NCI-H510A treated with DMSO at 0.1 percent for 48 hours (cell line): ENCODE measurements at places on chromosomes 12 and 14.

GRCh38 chr12:2284857-2285256, 232.1 kb downstream of the CACNA1C start:
- DNase-seq, result peak; percentile 78

DNA sequence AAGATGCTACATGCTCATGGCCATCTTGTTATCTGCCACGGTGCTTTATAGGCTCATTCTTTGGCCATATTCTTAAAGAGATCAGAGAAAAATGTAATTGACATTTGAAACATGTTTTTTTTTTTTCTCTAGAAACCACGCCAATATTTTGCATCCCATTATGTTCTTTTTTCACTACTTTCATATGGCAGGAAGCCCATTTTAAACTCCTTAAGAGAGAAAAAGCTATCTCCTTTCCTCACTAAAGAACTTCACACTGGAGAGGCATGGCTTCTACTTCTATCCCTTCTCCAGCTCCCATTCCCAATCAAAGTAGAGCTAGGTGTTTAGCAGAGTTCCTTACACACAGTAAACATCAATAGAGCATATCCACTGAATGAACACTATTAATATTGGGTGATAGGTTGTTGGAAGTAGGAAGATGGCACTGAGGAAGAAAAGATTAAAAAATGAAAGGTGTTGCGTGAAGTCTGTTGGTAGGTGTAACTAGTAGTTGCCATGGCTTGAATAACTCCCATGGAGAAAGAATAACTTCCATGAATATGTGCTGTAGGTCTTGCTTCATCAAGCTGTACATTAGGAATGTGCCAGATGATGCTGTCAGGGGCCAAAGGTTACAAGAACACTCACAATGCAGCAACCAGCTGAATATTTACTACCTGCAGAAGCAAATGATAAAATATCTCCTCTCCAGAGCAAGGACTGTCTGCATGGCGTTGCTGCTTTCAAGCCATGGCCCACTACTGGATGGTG, 178.8 kb downstream of the STXBP6 start:
- DNase-seq, result no peak

DNA sequence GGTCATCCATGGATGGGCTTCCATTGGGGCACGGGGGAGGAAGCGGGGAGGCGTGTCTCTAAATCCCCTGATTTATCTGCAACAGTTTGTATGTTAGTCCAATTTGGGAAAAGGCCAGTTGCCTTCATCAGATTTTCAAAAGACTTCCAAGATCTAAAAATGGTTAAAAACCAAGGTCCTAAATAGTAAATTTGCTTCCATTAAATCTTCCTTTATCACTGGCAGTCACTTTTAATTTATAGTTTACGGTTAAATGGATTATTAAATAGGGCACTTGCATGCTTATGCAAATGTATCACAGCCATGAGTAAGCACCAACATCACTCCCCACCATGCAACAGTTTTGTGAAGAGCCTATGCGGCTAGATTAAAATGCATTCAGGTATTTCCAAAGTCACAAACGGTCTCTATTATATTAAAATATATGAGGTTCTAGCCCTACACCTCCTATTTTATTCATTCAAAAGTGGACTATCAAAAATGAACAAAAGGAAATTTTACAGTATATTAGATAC, 108.2 kb upstream of the GPHB5 start:
- no peak for DNase-seq

- no peak for DNase-seq
Measured at GRCh38 chr12:30219047-30219446, 435.3 kb upstream of the TMTC1 start.

- DNase-seq, result no peak
Measured at GRCh38 chr14:54709444-54709843, 142.5 kb downstream of the SAMD4A start.

GRCh38 chr12:47411966-47412365, 293.9 kb downstream of the RPAP3 start:
- DNase-seq, result no peak

DNA sequence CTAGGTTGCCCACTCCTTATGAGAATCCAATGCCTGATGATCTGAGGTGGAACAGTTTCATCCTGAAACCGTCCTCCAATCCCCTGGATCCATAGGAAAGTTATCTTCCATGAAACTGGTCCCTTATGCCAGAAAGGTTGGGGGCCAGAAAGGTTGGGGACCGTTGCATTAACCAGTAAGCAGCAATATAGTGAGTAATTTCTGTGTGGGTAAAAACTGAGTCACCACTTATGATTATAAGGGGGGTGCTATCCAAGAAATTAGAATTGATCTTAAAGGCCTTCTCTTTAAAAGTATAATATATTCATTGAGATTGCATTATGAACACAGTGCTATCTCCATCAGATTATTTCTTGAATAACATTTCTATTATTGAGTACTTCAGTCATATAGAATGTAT, 97.2 kb downstream of the PCNX1 start:
- no peak for DNase-seq

DNA sequence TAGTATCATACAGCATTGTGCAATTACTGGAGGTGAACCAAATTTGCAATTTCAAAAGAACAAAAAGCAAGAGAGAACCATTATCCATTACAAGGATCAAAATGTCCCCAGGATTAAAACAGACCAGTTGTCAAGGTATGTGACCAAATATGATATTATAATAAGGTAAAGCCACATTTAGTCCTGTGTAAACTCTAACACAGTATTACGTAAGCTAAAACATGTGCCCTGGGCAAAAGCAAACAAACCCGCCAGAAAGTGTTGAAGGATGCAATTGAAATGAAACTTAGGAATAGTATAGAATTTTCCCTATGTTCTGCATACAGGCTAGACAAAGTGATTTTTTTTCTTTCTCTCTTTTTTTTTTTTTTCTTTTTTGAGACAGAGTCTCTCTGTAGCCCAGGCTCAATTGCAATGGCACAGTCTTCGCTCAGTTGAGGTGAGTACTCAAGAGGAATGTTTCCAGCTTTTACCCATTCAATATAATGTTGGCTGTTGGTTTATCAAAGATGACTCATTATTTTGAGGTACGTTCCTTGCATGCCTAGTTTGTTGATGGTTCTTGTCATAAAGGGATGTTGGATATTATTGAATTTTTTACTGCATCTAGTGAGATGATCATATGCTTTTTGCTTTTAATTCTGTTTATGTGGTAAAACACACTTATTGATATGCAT, 137.1 kb upstream of the FOXG1 start:
- no peak for DNase-seq

DNA sequence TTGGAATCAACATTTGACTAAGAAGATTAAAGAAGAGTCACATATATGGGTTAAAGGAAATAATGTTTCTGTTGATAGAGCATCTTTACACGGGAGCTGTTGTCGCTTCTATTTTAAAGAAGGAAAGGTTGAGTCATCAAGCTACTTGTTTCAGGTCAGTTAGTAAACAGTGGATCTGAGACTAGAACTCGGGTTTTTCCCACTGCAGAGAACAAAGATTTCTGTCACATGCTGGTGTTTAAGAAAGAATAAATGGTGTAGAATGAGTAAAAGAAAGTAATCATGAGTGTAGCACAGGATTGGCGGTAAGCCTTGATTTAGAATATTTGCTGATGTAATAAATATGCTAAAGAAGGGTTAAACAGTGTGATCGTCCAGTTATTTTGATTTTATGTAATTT, 455.5 kb downstream of the AEBP2 start:
- DNase-seq, result no peak

DNA sequence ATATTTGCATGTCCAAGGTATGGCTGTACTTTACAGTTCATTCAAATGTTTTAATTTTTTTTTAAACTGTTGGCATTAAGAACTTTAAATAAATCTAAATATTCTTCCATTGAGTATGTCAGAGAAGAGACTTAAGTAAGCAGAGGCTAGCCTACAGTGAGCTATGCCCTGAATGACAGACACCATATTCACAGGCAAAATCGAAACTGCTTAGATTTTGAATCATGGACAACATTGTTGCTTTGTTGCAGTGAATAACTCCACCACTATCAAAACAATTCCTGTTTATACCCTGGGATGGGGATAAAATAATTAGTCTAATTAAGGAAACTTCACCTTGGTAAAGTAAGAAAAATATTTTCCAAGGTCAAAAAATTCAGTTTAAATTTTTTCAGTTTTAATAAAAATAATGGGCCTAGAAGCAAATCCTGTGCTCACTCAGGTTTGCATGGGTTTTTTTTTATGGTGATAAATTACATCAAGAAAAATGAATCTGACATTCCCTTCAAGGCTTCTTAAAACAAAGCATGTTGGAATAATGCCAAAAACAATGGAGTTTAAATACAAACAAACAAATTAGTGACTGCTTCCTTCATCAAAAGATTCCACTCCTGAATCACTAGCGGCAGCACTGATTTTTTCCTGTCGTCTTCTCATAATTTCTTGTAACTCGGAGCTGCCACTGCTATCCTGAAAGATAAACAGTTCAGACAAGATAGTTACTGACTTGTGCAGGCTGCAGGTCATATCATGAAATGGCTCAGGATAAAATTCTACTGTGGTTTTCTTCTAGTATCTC, 168.2 kb downstream of the EPS8 start:
- DNase-seq, result no peak

DNA sequence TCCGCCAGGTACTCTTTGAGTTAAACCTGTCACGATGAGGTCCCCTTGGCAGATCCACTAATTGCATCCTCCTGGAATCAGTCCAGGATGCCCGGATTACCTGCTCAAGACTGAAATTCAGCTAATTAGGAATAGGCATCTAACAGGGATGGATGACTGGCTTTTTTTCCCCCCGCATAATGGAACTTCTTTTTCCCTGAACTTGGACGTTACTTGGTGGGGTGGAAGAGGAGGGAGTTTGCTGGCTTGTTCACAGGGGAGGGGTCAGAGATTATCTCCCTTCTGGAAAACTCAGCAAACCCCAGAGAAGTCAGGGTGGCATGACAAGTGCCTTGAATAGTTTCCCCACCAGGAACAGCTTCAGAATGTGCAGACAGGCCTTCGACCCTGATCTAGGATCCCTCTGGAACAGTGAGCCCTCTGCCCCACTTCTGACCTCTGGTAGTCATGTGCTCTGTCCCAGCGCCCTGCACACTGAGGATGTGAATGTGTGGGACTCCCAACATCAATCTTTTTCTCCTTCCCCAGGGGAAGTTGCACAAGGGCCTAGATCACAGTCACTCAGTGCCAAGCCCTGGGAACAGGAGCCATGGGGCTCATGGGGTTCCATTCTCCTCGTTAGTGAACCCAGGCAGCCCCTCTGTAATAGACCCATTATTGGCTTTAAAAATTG, 142.5 kb downstream of the SMOC1 start:
- DNase-seq, result no peak

DNA sequence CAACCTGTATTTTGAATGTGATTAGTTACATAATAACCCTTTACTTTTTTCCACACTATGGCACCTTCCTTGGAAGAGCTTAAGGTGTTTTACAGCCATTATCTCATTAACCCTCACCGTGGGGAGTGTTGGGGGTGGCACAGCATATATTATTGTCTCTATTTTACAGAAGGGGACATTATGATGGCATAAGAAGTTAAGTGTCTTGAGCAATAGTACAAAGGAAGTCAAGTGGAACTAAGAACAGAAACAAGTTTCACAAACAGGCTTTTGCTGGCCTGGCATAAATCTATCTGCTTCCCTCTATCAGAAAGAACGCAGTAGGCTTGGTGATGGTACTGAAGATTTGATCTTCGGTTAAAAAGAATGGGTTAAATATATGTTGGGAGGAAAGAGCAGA, 169.7 kb upstream of the OTX2 start:
- no peak for DNase-seq

DNA sequence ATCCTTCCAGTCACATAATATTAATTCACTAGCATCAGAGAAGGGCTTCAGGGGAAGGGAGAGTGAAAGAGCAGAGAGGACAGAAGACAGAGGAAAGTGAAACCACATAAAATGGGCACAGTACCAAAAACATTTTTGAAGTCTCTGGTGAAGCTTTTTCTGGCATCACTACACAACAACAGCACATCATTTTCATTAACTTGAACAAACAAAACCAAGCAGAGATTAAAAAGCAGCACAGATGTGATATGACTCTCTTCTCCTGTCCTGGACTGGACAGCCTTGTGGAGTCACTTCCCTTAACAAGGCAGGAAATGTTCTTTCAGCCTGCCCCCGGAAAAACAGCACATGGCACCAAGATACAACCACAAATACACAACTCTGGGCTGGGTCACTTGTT, 112.0 kb downstream of the TSPAN8 start:
- no peak for DNase-seq

DNA sequence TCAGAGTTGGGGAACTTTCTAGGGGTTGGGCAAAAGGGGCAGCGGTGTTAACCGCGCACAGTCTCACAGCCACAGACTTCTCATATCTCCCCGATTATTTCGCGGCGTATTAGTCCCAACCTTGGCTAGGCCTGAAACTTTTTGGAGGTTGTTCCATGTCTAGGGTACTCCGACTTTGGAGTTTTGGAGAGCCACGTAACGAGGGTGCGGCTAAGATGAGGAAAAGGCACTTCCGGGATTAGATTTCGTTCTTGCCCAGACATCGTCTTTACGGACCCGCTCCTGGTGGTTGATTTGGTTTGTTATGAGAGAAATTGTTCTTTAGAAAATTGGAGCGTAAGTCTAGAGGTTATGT, 513 bp downstream of the CCNK start:
- DNase-seq, result no peak
